ENCODE measurements at places on chromosomes 2 and 18.
A peak's percentile ranks its signal among the peaks of the same experiment; 100 is the strongest.

DNA sequence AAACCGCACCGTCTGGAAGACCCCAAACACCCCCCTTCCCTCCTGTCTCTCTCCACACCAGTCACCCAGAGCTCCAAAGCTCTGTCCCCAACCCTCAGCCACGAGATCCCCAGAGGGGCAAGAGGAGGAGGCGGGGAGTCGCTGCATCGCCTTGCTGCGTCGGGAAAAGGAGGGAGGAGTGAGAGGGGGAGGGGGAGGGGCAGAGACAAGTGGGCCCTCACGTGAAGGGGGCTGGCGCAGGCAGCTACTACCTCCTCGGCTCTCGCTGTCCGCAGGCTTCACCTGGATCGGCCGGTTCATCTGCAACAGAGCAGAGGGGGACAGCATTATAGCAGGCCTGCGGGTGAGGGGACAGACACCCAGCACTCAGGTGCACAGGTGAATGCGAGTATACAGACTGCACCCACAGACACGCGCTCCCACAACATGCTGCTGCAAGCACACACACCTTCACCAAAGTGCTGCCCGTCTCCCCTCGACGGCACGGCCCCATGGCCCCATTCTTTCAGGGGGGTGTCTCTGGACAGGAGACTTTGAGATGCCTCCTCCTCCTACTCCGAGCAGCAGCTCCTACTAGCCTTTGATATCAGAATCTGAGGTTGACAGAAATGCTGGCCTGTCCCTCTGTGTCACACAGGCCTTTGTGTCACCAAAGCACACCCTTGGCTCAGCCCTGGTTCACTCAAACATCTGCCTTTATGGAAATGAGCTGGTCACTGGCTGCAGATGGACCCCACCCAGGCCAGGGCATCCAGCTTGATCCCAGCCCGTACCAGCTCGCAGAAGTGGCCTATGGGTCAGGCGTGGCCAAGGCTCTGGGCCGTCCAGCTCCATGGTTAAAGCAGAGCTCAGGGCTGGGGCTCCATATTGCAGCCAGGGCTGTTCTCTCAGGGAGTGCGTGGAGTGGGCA, 243.8 kb downstream of the CELF4 start:
- DNase-seq = no peak

DNA sequence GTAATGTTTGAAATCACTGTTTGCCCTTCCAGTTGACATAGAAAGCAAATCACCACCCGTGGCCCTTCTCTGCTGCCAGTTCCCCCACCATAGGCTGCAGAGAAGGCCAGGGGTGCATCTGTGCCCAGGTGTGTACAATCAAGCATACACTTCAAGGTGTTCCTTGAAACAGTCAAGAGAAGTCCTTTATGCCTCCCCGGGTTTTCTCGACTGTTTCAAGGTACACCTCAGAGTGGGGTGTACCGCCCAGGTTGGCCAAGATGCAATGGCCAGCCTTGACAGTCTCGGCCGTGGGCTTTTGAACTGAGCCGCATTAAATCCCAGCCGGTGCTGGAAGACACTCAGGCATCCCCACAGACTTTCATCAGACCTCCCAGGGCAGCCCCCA, 21.0 kb upstream of the ATP9B start:
- no peak for DNase-seq

- DNase-seq = no peak
Measured at GRCh38 chr2:46798998-46799698, 116.5 kb downstream of the MCFD2 start.

DNA sequence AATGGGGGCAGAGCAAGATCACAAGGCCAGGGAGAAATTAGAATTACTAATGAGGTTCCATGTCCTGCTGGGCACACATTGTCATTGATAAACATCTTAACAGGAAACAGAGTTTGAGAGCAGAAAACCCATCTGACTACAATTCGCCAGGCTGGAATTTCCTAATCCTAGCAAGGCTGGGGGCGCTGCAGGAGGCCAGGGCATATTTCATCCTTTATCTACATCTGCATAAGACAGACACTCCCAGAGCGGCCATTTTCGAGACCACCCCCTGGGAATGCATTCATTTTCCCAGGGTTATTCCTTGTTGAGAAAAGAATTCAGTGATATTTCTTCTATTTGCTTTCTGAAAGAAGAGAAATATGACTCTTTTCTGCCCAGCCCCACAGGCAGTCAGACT, 152.7 kb downstream of the SUCLG1 start:
- no peak for DNase-seq

GRCh38 chr18:55106466-55106865, 147.2 kb upstream of the CCDC68 start:
- no peak for DNase-seq

- no peak for DNase-seq
Measured at GRCh38 chr2:29872870-29873269, 48.5 kb downstream of the ALK start.

- no peak for DNase-seq
Measured at GRCh38 chr2:104289651-104290565, 564.0 kb upstream of the POU3F3 start.

- no peak for DNase-seq
Measured at GRCh38 chr18:43914018-43914417, 636.7 kb upstream of the SYT4 start.

GRCh38 chr2:38153476-38154135, 77.7 kb upstream of the CYP1B1 start:
- no peak for DNase-seq

DNA sequence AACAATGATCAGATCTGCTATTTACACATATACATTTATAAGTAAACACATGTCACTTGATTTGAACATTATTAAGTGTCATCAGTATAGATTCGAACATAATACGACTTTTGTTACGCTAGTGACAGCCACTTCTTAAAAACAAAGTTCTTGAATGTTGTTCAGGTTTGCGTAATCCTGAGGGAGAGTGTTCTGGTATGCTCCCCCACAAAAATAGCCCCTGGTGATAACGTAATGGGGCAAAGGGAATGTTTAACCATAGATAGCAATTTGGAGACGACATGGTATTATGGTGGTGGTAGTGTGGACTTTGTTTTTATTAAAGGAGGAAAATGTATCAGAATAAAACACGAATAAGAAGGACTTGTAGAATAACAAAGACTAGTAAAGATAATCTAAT, 90.6 kb downstream of the PLEKHM3 start:
- DNase-seq = no peak

DNA sequence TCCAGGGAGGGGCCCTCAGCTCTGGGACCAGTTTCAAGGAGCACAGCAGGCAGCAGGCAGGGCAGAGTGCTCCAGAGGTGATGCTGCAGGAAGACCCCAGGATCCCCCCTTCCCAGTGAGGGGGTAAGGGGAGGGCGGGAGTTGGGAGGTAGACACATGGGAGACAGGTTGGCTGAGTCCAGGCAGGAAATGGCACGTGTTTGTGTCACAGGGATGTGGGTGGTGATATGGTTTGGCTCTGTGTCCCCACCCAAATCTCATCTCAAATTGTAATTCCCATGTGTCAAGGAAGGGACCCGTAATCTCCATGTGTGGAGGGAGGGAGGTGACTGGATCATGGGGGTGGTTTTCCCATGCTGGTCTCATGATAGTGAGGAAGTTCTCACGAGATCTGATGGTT, 25.2 kb upstream of the OTOS start:
- DNase-seq = no peak

DNA sequence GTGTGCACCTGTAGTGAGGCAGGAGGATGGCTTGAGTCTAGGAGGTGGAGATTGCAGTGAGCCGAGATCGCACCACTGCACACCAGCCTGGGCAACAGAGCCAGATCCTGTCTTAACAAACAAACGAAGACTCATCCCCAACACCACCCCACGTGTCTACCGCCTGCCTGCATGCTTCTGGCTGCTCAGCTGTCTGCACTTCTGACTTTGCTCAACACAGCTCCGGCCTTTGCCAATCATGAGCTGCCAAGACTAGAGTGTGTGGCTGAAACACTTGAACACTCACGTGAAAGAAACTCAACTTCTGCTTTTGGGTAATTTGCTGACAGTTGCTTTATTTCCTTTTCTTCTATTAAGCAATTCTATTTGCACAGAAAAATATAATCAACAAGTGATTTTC, 32.1 kb upstream of the SP3 start:
- no peak for DNase-seq

- DNase-seq = no peak
Measured at GRCh38 chr18:69980982-69981804, 33.5 kb upstream of the CD226 start.

DNA sequence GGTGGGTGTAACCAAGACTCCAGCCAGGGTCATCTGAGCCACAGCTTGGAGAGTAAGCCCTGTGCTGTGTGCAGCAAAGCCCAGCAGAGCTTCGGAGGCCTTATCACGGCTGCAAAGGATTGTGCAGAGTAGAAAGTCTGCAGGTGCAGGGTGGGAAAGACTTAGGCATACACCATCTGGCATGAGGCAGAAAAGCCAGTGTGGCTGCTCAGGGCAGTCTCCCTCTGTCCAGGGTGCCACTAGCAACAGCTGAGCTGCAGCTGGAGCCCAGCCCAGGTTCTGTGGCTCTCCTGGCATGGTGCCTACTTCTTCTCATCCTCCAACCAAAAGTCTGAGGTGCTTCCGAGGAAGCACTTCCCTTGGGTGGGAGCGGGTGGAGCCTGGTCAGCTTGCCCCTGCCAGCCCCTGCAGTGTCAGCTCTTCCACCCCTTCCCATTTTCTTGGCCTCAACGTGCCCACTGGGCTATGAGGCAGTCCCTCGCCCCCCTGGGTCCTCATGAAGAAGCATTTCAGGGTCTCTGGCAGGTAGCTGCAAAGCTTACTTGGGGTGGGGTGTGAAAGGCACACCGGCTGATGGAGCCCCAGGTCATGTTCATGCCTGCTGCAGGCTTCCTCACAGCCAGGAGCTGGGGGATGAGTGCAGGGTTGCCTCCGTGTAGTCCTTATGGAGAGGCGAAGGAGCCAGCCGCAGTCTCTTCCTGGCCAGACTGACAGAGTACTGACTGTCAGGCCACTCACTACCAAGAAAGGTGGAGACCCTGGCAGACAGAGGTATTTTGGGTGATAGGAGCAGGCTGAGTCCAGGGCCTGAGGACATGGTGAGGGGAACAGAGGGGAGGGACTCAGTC, 4.8 kb downstream of the AMER3 start:
- DNase-seq = peak; percentile 17

GRCh38 chr2:27710640-27711430, 47.1 kb downstream of the SLC4A1AP start:
- no peak for DNase-seq

- DNase-seq = no peak
Measured at GRCh38 chr2:150824118-150824517, 336.7 kb upstream of the RND3 start.

- no peak for DNase-seq
Measured at GRCh38 chr2:138741851-138742250, 38.3 kb downstream of the NXPH2 start.

GRCh38 chr2:225381609-225382008, 17.9 kb upstream of the NYAP2 start:
- DNase-seq = no peak

GRCh38 chr2:1501991-1502390, 88.7 kb downstream of the TPO start:
- DNase-seq = no peak

DNA sequence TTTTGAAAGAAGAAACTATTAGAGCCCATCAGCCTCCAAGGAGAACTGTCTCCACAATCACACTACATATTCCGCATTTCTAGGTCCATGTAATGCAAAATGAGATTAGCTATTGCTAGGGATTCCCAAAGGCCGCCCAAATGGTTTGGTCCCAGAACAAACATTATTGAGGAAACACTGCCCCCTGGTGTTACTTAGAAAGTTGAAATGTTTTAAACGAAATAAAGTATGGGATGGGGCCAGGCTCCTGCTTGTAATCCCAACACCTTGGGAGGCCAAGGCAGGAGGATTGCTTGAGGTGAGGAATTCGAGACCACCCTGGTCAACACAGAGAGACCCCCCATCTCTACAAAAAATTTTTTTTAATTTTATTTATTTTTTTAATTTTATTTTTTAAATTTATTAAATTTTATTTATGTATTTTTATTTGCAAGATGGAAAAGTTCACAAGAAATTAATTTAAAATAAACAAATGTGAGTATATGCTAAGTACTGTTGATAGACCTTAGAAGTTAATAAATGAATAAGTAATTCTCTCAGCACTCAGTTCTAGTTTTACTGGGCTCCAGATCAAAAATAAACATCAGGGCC, 5.5 kb downstream of the NHEJ1 start:
- peak; percentile 73 for DNase-seq

DNA sequence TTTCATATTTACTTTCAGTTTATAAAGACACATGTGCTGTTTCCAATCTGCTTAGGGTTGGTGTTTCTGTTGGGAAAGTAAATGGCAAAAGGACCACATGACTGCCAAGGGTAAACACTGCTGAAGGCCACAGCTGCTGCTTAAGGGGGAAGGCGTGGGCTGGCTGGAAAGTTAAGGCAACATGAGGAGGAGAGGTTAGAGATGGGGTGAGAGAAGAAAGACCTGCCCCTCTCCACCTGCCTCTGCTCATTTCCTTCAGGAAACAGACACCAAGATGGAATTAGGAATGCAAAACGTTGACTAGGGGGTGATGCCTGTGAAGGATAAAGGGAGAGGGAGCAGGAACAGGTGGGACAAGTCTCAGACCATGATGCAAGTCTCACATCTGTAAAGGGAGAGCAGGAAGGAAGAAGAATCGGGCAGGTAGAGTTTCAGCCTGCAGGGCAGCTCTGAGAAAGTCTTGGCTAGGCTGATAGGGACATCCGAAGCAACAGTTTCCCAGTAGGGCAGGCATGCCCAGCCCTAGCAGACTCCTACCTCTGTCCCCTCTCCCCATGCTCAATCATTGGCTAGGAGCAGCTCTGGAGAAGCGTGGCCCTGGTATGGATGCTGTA, 86.0 kb downstream of the CDC42EP3 start:
- DNase-seq = no peak

GRCh38 chr2:237616373-237616733, 11.0 kb upstream of the LRRFIP1 start:
- no peak for DNase-seq

GRCh38 chr2:96527286-96528005, 9.1 kb upstream of the ARID5A start:
- DNase-seq = no peak

DNA sequence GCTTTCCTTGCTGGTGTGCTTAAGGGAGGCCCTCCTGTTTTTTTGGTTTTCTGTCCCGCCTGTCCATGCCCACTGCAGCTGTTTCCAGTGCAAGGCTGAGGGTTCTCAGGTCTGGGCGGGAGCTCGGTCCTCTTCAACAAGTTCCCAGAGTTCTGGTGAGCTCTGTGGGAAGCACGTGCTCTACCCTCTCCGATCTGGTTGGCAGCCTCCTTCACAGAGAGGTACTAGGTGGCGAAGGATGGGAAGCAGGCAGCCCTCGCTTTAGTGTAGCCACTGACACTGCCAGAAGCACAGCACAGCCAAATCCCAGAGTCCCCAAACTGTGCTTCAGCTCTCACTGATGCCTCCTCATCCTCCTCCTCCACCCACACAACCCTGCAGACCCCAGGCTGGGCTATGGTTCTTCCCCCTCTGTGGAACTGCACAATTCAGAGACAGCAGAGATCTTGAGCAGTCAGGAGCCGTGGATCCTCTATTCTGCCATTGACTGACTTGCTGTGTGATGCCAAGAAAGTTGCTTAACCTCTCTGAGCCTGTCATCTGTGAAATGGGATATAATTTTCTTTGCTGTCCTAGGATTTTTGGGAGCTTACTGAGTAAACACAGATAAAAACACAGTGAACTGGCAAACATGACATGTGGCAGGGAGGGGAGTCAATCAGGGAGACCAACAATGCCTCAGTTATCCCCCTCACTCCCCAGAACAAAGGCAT, 157.3 kb downstream of the MSH2 start:
- no peak for DNase-seq

All from SW480 (cell line).